ENCODE measurements at places on chromosomes 3 and 15.

- DNase-seq: no peak
Measured at GRCh38 chr3:4606911-4607310, 113.8 kb downstream of the ITPR1 start.

DNA sequence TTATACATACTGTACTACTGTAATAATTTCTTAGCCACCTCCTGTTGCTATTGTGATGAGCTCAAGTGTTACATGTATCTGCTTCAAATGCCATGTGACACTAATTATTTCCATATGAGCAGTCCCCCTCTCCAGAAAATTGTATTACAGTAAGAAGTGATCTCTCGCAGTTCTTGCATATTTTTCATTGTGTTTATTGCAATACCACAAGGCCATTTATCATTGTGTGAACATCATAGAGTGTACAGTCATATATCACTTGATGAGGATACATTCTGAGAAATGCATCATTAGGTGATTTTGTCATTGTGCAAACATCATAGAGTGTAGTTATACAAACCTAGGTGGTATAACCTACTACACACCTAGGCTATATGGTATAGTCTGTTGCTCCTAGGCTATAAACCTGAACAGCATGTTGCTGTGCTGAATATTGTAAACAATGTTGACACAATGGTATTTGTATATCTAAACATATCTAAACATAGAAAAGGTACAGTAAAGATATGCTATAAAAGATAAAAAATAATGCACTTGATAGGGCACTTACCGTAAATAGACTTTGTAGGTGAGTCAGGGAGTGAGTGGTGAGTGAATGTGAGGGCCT, 189.6 kb upstream of the MLF1 start:
- no peak for DNase-seq

- DNase-seq: no peak
Measured at GRCh38 chr3:44963571-44964325, 12.2 kb downstream of the ZDHHC3 start.

DNA sequence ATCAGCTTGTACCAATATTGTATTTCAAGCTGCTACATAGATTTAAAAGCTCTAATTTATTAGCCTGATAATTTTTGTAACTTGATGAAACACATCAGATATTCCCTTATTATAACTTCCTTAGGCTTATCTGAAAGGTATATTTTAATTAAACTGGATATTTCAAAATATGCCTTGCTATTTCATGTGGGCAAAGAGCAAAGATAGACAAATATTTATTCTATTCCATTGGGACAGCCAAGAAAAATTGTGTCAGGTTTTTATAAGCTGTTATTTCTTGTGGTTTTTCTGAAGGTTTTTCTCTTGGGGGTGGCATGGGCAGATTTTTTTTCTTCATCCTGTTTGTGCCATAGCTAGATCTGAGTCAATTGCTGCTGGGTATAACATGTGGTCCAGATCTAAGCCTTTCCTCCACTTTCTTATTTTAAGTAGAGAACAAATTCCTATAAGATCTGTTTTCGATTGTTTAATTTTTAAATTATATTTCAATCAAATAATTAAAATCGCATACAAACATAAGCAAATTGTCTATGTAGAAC, 249.5 kb downstream of the NAALADL2 start:
- DNase-seq: no peak

DNA sequence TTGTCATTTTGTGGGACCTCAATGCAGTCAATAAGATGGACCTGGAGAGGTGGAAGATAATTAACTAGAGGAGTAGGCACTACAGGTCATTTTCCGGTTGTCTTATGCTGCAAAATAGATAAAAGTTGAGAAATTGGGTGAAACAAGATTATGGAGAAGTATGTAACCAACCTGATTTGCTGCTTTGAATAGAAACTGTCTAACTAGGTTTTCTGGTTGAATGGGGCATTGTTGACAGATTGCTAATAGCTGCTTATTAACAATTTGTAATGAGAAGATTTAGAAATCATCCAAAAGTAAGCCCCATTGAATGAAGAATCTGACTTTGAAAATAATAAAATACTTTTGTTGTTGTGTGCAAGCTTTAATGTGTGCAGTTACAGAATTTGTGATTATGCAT, 26.2 kb downstream of the PIAS1 start:
- no peak for DNase-seq

DNA sequence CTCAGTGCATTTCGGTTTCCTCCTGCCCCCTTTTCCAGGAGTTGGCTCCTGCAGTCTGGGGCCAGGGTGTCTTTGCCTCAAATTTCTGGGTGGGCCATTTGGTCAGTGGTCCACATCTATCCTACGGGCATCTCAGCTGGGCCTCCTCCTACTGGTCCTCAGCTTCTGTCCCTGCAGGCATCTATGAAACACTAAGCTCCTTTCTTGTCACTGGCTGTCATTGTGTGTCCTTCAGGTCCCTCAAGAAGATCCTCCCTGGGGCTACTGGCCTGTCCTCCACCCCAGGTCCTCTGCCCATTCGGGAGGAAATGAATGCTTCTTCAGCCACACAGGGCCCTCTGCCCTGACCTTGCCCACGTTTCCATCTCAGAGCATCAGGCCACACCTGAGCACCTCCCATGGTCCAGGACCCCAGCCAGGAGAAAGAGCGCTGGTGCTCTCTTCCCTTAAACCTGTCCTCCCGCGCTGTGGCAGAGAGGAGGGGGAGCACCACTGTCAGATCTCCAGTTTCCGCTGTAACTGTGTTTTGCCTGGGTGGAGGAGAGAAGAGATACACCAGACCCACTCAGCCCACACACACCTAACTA, 1.8 kb downstream of the PRR23E start:
- no peak for DNase-seq

GRCh38 chr3:10655105-10655504, 149.7 kb upstream of the ATP2B2 start:
- no peak for DNase-seq

DNA sequence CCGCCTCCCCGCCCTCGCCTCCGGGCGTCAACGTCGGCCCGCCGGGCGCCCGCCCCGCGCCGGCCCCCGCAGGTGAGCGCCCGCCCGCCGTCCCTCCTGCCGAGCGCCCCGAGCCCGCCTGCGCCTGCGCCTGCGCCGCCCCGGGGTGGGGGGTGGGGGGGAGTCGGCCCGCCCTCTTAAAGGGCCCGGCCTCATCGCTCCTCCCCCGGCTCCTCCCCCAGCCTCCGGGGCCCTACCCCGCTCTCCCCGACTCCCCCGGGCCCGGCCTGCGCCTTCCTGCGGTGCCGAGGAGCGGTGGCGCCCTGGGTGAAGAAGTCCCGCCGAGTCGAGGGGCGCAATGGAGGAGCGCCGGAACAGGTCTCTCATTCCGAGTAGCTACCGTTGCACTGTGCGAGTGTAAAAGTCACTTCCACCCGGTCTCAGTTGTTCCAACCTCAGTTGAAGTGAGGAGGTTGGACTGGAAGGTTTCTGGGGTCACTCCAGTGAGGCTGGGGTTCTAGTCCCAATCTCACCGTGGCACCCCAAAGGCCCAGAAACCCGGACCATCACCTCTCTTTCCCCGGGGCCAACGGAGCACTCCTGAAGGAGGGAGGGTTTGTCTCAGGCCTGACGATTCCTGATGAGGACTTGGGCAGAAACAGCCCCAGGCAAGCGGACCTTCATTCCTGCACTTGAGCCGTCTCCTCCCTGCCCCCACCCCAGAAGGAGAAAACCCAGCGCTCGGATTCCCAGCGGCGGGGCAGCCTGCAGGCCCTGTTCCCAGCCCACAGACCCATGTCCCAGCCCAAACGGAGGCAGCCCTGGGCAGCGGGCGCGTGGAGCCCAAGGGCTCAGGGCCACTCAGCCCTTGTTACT, 1.5 kb upstream of the TNK2 start:
- DNase-seq: peak; percentile 77

- no peak for DNase-seq
Measured at GRCh38 chr3:102163039-102163817, 271.6 kb upstream of the ZPLD1 start.

GRCh38 chr15:27426805-27427204, 455.8 kb downstream of the GABRG3 start:
- DNase-seq: no peak

DNA sequence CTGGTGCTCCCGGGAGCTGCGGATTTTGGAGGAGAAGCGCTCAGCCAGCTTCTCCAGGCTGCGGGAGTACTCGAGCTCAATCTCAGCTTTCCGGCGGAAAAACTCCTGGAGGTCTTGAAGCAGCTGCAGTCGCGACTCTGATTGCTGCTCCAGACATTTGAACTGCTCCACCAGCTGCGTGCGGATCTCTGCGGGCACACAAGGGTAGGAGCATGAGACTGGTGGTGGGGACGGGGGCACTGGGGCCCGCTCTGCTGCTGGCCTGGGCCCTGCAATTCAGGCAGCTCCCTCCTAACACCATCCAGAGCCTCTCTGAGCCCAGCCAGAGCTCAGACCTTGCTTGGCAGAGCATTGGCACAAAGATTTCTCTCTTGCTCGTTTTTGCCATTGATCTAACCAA, 124.7 kb downstream of the SRGAP3 start:
- no peak for DNase-seq

DNA sequence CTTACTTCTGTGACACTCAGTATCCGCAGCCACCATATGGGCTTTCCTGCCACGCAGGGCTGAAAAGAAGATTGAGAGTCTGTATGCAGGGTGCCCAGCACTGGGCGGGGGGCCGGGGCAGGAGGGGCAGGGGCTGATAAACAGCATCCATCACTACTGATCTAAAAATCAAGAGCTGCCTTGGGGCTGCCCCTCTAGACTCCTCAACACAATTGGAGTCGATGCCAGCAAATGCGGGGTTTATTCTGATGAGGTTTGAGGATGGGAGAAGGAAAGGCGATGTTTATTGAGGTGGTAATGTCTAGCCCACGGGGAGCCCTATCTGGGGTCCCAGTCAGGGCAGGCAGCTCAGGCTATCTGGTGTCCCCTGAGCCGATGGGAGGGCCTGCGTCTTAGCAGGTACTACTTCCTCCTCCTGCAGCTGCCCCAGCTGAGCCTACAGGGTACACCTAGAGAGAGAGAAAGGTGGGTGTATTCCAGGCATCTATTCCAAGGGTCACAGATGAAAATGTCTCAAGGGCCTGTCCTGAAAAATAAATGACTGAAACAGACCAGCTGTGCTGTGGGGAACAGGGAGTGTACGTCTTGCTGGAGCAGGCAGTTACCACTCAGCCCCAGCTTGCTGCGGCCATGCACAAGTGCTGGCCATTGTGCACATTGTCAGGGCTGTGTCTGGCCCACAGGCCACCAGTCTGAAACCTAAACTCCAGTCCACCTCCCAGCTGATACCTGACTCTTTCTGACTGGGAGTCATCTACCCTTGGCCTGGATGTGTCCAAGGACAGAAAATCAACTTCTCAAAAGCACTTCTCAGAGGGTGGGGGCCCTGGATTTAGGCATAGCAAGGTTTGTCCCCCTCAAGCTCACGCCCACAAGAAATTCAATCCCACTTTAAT, 19.5 kb downstream of the ISG20 start:
- DNase-seq: no peak

DNA sequence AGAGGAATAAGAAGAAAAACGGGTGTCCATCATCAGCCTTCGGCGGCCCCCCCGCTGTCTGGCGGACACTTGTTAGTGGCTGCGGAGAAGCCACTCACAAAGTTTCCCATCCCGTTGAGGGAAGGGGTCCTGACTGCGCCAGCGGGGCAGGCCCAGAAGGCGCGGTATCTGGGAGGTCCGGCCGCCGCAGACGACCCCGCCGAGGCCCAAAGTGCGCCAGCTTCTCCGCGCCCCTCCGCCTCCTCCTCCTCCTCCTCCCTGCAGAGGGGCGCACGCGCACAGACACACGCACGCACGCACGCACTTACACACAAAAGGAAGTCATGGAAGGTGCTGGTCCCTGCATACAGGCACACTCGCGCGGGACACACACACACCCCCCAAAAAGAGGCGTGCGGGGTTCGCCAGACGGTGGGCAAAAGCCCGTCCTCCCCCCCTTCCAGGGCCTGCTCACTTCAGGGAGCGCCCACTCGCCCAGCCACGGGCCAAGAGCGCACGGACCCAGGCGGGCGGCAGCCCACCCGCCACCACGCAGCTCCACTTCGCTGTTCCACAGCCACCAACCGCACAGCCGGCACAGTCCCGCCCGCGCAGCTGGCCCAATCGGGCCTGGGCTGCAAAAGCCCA, 18.0 kb downstream of the ZNF148 start:
- DNase-seq: no peak

- DNase-seq: peak; percentile 19
Measured at GRCh38 chr15:67715170-67715569, 110.1 kb upstream of the SKOR1 start.

DNA sequence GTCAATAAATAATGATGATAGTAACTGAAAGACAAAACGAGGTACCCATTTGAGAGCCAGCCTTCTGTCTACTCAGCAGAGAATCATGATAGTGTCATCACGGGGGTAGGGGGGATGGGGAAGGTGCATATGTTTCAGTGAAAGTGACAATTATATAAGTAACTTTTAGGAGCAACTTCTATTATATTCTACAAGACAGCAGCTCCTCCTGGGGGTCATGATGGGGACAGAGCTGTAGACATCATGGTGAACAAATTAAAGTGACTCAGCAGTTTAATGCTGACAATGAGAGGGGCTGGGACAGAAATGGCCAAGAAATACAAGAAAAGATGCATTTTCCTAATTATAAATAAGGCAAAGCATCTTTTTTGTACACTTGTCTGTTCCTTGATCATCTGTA, 11.8 kb downstream of the CAPN3 start:
- no peak for DNase-seq

- no peak for DNase-seq
Measured at GRCh38 chr3:49081429-49081828, 12.4 kb downstream of the QRICH1 start.

DNA sequence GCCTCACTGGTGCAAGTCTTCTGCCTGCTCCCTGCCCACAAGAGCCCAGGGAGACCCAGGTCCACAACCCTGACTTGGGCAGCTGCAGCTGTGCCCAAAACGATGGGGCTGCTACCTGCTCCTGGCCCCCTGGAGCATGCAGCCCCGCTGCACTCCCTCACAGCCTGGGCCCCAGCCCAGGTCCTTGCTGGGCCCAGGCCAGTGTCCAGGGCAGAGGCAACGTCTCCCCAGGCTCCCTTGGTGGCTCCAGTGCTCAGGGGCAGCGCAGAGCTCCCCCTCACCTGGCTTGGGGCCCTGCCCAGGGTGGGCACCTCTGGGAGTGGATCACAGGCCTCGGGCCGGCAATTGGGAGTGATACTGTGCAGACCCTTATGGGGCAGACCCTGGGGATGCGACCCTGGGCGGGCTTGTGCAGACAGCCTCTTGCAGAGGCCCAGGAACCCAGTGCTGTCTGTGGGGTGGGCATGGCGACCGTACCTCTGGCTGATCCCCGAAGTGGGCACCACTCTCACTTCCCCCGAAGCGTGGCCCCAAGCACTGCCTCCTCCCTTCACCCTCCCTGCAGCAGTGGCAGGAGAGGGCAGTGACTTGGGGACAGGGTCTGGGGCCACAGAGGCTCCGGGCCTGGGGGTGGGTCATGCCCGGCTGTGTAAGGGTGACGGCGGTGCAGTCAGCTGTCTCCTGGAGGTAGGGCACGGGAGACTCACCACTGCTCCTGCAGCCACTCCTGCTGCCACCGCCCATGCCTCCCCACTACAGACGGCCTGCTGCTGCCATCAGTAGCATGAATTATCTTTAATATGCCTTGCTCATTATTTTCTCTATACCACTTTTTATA, 255.9 kb downstream of the DOCK3 start:
- DNase-seq: no peak

GRCh38 chr3:113141543-113141942, 69.8 kb upstream of the BOC start:
- DNase-seq: no peak
